Suppressor macrophage (primary cell): ENCODE measurements at places on chromosomes 5 and 9.

GRCh38 chr9:109212768-109213167, 45.7 kb upstream of the FRRS1L start:
- no peak for DNase-seq

DNA sequence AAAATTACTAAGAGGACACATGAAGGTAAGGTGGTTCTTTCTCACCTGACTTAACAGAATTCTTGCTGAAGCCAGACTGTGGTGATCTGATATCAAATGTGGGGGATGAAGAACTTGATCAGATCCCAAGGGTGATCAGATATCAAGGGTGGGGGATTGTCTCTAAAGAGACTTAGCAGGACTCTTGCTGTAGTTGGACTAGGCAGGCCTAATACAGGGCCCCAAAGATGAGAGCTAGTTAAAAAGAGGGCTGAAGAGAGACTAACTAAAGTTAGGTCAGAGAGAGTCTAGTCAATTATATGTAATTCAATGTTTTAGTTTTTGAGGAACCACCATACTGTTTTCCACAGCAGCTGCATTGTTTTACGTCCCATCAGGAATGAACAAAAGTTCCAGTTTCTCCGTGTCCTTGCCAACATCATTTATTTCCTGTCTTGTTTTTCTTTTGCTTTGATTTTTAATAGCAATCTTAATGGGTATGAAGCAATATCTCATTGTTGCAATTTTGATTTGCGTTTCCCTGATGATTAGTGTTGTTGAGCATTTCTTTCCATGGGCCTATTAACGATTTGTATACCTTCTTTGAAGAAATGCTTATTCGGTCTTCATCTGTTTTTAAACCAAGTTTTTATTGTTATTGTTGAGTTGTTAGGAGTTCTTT, 77.6 kb upstream of the ALDH1A1 start:
- no peak for DNase-seq

DNA sequence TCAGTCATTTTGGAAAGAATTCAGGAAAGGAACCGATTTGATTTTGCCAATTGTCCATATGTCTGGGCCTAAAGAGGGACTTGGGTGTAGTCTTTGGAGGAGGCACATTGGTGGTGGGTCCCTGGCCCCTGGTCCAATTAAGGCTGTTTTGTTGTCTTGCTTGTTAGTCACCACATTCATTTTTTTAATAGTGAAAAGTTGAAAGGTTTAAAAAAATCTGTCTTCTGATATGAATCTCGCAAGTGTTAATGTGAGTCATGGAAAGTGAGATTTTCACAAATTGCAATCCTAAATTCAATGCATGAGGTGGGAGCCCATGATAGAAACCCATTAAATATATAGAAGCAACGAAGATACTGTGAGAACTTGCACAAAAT, 165.9 kb upstream of the OTULINL start:
- DNase-seq: no peak

- DNase-seq: peak; percentile 77
Observed at GRCh38 chr5:74641735-74642542, 1.4 kb upstream of the ENC1 start.

- no peak for DNase-seq
Observed at GRCh38 chr5:149745212-149745942, 15.3 kb downstream of the PPARGC1B start.

DNA sequence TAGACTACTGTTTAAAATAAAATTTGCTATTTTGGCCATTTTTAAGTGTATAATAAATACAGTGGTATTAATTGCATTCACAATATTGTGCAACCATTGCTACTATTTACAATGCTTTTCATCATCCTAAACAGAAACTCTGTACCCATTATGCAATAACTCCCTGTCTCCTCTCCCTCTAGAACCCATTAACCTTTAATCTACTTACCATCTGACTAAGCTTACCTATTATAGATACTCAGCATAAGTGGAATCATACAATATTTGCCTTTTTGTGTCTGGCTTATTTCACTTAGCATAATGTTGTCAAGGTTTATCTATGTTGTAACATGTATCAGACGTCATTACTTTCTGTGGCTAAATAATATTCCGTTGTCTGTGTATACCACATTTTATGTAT, 25.9 kb downstream of the CD14 start:
- DNase-seq: peak; percentile 67

GRCh38 chr9:94613003-94613402, 19.4 kb upstream of the FBP2 start:
- no peak for DNase-seq

DNA sequence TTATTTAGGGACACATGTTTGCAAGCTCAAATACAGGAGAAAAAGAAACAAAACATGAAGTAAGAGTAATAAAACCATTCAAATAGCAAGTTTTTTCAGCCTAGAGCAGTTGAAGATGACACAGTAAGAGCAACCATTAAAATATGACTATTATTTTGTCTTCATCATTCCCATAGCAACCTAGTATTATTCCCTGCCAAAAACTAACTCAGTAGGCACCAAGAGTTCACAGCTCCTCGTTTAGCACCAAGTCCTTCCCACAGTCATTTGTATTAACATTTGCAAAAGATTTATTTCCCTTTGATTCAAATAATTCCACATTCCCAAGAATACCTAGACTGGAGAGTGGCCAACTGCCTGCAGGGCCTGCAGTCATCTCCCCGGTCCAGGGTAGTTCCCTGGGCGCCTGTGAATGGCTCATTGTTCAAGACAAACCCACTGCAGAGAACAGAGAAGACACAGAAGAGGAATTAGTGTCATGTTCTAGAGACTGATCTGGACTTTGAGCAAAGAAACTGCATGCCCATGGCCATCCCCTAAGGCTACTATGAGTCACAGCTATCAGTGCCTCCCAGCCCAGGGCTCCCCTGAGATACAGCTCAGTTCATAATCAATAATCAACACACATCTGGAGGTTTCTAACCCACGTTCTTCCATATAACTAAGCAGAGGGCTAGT, 139.1 kb upstream of the MAP3K1 start:
- no peak for DNase-seq

GRCh38 chr5:91049112-91049511, 334.0 kb downstream of the ARRDC3 start:
- DNase-seq: no peak
